ENCODE measurements at places on chromosomes 1 and 21. TPM values are rescaled to one million over a fixed set of nuclear protein-coding genes. Genes with fewer than 3 reads are reported as not detected.

The KMO gene
- 0.10 TPM for total RNA-seq

The RAP1GAP gene
- not detected for total RNA-seq

The SMPDL3B gene
- total RNA-seq, result not detected

The CYB561D1 gene
- 3.9 TPM for total RNA-seq

The CASQ2 gene
- 247 TPM for total RNA-seq

The MROH7 gene
- total RNA-seq, result 1.2 TPM

The AMY2A gene
- not detected for total RNA-seq

The RGS13 gene
- total RNA-seq, result 0.62 TPM

The TSACC gene
- not detected for total RNA-seq

The PTPRU gene
- 21.5 TPM for total RNA-seq

The FCER1A gene
- total RNA-seq, result not detected

The OPTC gene
- not detected for total RNA-seq

The USP33 gene
- 42.9 TPM for total RNA-seq

The HSD11B1 gene
- 2.0 TPM for total RNA-seq

The AGMAT gene
- 3.2 TPM for total RNA-seq

The MCOLN2 gene
- total RNA-seq, result not detected

The DENND2C gene
- total RNA-seq, result 11.3 TPM

The OR2T29 gene
- total RNA-seq, result not detected

The MAB21L3 gene
- 0.27 TPM for total RNA-seq

The TOR1AIP2 gene
- 73.9 TPM for total RNA-seq

The SAMD13 gene
- 0.70 TPM for total RNA-seq

The TDRKH gene
- 10.1 TPM for total RNA-seq

The SRGAP2C gene
- total RNA-seq, result 13.9 TPM

The PLEKHN1 gene
- 0.24 TPM for total RNA-seq

Data from myocyte (in vitro differentiated cells).